NCI-H1694 (cell line): ENCODE measurements at places on chromosomes 2 and 18.

GRCh38 chr2:44770221-44771195 lies 171.0 kb upstream of the SIX3 start:
- no peak for DNase-seq

GRCh38 chr2:20560891-20561636 lies 89.8 kb downstream of the HS1BP3 start:
- DNase-seq: peak; percentile 46

- DNase-seq: no peak
Observed at GRCh38 chr2:1653956-1654695, 90.2 kb downstream of the PXDN start.

- no peak for DNase-seq
Observed at GRCh38 chr2:96546321-96546720, 9.8 kb downstream of the ARID5A start.

- DNase-seq: no peak
Observed at GRCh38 chr2:134240061-134240460, 13.8 kb upstream of the MGAT5 start.

GRCh38 chr2:150339282-150339681 lies 148.2 kb downstream of the RND3 start:
- no peak for DNase-seq

DNA sequence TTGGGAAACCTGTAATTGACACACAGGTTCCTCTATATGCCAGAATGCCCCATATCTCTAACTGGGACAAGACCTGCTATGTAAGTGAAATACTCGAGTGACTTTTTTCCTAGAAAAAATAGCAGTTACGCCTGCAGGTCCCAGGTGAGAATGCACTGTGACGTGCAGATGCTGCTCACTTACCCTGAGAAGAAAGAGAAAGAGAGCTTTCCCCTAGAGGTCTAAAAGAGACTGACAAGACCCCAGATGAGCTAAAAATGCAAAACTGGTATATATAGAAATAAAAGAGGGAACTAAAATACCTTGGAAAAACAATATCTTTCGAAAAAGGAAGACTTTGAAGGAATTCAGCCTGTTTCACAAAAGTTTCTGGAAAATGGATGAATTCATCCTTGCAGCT lies 383.0 kb upstream of the DCC start:
- DNase-seq: no peak

DNA sequence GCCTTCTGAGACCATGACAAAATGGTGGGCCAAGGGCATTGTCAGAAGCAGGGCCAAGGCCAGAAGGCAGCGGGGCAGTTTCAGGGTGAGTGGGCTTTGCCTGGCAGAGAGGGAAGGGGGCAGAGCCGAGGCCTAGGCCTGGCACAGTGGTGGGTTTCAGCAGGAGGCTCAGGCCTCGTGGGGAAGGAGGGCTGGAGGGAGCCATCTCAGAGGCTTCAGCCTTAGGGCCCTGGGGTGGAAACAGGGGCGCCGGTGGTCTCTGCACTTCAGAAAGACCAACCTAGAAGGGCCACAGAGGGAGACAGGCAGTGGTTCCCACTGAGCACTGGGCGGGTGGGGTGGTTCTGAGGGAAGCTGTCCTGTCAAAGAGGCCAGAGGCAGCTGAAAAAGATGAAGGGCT lies 58.0 kb upstream of the SMAD7 start:
- no peak for DNase-seq

- no peak for DNase-seq
Observed at GRCh38 chr18:68229351-68229750, 485.6 kb downstream of the TMX3 start.

- DNase-seq: no peak
Observed at GRCh38 chr2:10914272-10914693, 2.5 kb downstream of the KCNF1 start.

- no peak for DNase-seq
Observed at GRCh38 chr2:190563109-190563508, 28.6 kb upstream of the NEMP2 start.

DNA sequence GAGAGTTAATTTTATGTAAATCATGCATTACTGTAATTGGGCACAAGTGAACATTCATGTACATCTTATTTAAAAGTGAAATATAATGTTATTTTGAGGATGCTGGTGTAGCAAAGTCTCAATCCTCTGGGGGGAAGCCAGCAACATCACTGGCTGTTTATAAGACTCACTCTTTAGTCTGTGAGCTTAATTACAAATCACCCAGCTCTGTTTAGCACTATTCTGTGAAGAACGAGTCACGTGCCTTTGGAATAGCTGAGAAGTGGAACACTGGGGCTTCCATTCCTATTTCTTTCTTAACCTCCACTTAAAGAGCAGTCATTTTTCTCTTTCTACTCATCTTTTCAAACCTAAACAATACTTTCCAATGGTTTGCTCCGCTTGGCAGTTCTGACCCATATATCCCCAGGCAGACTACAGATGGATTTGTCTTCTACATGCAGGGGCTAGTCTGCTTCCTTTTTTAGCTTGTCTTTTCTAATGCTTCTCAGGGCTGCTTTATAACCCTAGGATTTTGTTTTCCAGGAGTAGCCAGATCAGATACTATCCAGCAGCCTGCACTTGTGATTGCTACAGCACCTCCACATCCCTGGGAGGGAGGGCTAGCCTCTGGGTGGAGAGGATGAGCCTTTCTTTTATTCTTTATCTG lies 95.3 kb upstream of the CAVIN2 start:
- peak; percentile 85 for DNase-seq

GRCh38 chr2:128369602-128370467 lies 51.2 kb upstream of the HS6ST1 start:
- no peak for DNase-seq

- no peak for DNase-seq
Observed at GRCh38 chr2:85199698-85200097, 66.5 kb downstream of the TCF7L1 start.

DNA sequence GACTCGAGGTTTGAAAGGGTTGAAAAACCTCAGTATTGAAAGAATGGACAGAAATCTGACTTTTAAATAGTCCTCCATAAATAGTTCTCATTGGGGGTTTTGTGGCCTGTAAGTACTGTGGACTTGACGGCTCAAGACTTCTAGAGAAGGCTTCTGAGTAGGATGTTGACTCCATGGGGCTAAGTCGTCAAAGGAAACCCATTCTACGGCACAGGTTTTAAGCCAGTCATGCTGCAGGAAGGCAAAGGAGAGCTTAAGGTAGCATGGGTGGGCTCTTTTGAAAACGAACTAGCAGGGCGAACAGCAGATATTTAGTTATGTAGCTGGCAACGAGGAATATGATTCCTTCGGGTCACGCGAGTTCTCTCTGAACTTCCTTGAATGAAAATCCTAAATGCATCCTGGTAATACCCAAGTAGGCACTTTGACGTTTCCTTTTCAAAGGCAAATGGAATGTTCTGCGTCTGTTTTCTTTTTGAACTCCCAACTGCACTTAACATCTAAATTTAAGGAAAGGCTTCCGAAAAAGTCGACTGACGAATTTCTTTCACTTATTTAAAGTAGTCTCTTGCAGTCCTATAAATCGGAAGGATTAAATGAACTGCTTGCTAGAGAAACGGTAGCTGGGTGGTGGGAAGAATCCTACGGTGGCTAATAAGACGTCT lies 1.1 kb upstream of the NEDD4L start:
- DNase-seq: no peak

- no peak for DNase-seq
Observed at GRCh38 chr2:226514895-226515294, 284.7 kb downstream of the IRS1 start.

GRCh38 chr2:113275556-113276215 lies 3.0 kb downstream of the PAX8 start:
- DNase-seq: no peak

- peak; percentile 6 for DNase-seq
Observed at GRCh38 chr2:36770542-36771287, 74.2 kb downstream of the VIT start.

DNA sequence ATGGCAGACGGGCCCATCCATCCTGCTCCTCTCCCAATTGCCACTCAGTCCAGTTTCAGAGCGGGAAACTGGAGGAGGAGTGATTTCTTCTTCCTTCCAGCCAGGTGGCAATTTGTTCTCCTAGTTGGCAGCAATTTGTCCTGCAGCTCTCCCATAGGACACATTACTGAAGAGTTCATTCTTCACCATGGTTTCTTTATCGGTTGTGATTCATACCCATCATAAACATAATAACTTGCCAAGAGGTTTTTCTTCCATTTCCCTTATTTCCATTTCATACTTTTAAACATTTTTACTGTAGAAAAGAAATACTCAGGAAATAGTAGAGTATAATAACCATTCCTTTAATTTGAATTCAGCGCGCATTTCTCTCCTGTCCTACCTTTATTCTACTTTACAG lies 377.9 kb upstream of the RAB12 start:
- DNase-seq: no peak

- DNase-seq: no peak
Observed at GRCh38 chr2:95316466-95317122, 19.4 kb downstream of the KCNIP3 start.

DNA sequence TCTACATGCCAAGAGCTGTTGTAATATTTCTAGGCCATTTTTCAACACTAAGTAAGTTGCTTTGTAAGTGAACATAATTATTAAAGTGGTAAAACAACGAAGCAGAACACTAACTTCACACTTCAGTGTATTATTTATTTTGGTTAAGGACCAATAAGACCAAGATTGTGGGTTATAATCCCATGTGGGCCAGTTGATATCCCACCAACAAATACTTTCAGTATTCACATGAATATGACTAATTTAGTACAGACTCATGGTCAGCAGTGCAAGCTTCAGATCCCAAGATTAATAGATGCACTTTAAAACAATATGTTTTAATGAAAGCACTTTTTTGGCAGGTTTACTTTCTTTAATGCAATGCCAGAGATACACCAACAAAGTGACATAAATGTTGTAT lies 154.3 kb downstream of the LCLAT1 start:
- DNase-seq: no peak

GRCh38 chr18:10431680-10432079 lies 22.8 kb upstream of the APCDD1 start:
- DNase-seq: no peak

GRCh38 chr18:56433919-56434318 lies 204.5 kb downstream of the TXNL1 start:
- no peak for DNase-seq

DNA sequence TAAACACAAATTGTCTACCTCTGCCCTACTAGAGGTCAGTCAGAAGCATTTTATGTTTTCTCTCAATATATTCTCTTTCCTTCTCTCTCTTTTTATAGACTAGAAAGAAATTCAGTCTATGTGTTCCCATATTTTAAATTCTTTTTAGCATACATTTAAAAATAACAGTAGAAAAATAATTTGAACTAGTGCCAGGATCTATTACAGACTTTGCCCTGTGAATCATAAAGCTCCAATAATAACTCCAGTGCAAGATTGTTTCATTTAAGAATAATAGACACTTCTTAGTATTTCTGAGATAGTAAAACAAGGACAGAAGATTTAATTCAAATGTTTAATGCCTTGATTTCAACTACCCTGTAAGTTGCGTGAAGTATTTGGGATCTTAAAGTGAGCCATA lies 60.1 kb downstream of the ITGB6 start:
- no peak for DNase-seq

GRCh38 chr18:52183107-52183506 lies 156.9 kb upstream of the DCC start:
- no peak for DNase-seq

DNA sequence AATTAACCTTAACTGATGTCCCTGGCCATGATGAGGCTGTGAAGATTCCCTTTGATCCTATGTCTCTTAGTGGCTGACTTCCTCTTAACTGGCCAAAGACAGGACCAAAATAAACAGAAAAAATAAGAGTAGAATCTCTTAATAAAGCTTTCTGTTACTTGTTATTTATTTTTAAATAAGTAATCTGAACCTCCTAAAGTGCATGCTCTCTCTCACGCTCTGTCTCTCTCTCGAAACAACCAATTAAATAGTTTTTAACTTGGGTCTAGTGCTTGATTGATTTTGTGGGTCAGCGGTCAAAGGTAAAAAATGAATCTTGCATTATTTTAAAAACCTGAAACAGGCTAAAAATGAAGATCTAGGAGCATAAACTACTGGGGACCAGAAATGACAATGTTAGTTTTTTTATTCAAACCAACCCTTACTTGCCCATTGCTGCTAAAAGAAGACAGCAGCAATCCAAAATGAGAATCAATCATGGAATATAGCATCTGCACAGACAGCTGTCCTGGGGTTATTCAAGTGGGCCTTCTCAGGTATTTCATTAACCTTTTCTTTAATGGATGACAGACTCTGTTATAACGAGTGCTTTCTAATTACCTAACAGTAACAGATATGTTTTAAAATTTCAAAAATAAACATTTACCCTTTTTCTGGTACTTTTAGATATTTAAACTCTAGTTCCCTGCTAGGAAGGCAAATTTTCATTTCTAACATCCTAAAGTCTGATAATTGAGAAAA lies 11.2 kb downstream of the GAREM1 start:
- no peak for DNase-seq

DNA sequence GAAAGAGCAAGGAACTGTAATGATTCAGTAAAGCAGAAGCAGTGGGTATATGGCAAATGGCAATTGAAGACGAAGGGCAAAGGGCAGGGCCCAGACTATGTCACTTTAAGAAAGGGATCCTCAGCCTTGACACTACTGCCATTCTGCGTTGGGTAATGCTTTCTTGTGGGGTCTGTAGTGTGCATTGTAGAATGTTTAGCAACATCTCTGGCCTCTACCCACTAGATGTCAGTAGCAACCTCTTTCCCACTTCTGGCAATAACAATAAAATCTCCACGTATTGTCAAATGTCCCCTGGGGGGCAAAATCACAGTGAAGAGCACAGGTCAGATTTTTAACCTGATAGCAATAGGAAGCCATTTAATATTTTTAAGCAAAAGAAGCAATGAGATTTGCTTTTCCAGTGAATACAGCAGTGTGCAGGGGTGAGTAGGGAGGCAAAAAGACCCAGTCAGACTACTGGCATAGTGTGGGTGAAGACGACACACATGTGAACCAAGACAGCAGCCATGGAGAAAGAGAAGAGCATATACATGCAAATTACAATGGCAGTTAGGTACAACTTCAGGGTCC lies 209.5 kb downstream of the DYM start:
- DNase-seq: no peak

- DNase-seq: no peak
Observed at GRCh38 chr2:241612156-241613016, 24.6 kb downstream of the THAP4 start.

GRCh38 chr2:118084491-118085089 lies 3.7 kb upstream of the INSIG2 start:
- no peak for DNase-seq

DNA sequence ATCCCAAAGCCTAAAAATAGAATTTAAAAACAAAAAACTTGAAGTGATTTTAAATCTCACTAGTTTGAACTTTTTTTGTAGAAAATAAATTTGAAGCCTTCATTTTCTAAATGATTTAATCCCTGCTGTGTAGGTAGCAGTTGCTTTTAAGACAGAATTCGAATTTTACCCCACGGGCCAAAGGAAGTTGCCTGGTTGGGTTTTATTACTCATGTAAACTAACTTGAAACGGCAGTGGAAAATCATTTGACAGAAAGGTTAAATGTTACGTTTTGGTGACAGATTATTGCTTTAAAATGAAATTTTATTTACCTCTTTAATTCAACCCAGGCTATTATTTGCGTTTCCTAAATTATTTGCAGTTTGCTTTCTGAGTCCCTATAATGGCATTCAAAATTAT lies 2.0 kb downstream of the MAPRE2 start:
- DNase-seq: no peak
